ENCODE measurements at places on chromosomes 5 and 9.

DNA sequence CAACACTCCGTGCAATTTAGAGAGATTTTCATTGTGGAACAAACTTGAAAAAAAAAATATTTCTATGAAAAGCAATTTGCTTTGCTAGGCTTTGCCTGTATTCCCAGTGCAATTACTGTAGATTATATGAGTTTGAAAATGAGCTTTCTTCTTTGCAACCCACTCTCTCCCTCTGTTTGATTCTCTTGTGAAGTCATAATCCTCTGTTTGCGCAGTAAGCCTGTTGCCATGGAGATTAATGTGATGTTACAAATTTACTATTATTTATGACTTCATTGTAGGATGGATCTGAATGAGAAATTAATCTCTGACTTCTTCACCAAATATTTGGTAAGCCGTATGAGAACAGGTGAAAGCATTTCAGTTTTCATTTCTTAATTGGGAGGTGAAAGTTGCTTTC, 320.3 kb downstream of the SPATA31D1 start:
- no peak for DNase-seq

DNA sequence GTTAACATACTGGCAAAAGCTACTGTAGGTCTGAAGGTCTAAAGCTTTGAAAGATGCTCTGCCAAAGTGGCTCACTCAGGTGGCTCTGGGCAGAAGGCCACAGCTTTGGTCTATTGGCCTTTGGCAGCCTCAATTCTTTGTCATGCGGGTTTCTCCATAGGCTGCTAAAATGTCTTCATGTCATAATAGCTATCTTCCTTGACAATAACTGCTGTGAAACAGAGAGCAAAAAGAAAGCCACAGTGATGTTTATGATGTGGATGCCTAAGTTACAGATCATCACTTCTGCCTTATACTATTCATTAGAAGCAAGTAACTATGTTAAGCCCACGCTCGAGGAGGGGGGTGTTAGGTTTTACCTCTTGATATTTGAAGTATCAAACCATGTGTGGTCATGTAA, 906.1 kb upstream of the CDH9 start:
- no peak for DNase-seq

GRCh38 chr9:76905791-76906646, at the start of gene PRUNE2:
Gene PRUNE2, minus strand, starts transcription at chr9:76906114. Its CDS starts 151 bp downstream, at chr9:76905963.
- no peak for DNase-seq

DNA sequence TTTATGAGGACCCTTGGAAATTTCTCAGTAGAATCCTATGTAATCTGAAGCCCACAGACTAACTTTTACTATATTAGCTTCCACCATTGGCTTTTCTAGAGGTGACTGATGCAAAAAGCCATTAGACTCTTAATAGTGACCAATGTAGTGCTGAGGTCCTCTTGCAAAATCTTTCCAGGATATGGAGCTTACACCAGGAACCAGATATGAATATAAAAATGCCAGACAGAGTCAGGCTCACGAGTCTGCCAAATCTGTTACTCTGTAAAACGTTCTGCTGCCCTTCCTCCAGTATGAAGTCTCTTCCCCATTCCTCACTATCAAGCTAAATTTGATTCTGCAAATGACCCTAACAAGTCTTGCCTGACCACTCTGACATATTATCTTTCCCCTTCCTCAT, 73.4 kb upstream of the C6 start:
- DNase-seq = no peak

- no peak for DNase-seq
These were observed 6.7 kb upstream of the NSMF start for GRCh38 chr9:137465720-137466388.

- DNase-seq = no peak
These were observed 131.5 kb upstream of the PANK3 start for GRCh38 chr5:168710706-168711105.

GRCh38 chr5:91118796-91119195, 264.3 kb downstream of the ARRDC3 start:
- no peak for DNase-seq

DNA sequence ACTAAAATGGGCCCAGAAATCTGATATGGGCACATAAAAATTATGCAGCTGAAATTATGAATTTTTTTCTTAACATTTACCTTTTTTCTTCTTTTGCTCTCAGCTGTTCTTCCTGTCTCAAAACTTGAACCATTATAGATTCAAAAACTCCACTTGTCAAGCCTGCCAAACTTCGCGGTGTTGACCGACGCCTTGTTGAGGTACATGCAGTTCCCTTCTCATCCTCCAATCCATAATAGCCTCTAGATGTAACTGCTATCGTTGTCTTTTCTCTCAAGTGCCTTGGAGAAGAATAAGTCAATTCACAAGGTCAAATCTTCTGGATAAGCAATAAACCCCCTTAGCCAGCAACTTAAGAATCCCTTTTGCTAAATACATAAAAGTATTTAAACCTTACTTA, 27.2 kb downstream of the RANBP6 start:
- DNase-seq = no peak

DNA sequence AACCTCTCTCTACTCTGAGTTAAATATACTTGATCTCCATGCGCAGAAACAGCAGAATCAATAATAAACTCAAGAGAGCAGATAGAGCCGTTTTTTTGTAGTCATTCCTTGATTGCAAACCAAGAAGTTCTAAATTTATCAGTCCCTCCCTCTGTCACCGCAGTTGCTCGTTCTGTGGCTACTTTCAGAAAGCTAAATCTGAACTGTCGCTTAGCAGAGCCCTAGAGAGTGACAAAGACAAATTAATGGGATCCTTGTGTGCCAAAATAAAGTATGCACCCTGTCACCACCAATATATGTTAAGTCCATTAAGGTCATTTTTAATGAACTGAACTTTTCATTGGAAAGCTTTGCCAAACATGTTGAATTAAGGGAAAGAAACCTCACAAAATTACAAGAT, 218.3 kb downstream of the ADAMTSL1 start:
- no peak for DNase-seq

DNA sequence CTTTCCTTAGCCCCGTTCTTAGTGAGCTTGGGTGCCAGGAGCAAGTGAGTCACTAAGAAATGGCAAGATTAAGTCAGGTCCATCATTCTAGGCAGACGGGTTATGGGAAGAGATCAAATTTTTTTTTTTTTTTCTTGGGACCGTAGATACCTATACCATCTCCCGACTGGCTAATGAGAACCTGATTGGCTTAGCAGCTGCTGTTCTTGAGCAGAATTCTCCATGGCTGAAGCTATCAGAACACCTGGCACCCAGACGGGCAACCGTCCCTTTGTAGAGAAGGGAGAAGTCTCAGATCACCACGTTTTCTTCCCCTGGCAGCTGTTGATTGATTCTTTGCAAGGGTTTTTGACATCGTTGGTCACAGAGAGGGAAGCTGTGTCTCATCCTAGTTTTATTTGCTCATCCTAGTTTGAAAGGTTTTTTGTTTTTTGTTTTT, 78.6 kb downstream of the AOPEP start:
- DNase-seq = no peak

- no peak for DNase-seq
These were observed 6.1 kb downstream of the BASP1 start for GRCh38 chr5:17223367-17224185.

GRCh38 chr5:111574311-111574710, 62.0 kb upstream of the STARD4 start:
- no peak for DNase-seq

- DNase-seq = no peak
These were observed 262.1 kb upstream of the RPS23 start for GRCh38 chr5:82540301-82540700.

DNA sequence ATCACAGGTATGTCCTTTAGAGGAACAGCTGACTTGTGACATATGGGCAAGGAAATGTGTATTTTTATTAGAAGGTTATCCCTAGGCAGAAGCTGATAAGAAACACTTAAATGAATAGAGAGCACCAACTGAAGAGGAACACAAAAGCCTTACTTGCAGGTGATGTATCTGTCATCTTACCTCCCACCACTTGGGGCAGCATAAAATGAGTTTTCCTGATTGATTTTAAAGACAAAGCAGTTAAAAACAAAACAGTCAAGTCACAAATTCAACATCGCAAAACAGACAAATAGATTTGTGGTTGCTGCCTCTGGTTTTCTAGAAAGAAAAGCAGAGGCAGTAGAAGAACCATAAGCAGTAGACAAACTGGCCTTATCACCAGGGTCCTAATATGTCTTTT, 302.4 kb upstream of the ZNF462 start:
- DNase-seq = no peak

DNA sequence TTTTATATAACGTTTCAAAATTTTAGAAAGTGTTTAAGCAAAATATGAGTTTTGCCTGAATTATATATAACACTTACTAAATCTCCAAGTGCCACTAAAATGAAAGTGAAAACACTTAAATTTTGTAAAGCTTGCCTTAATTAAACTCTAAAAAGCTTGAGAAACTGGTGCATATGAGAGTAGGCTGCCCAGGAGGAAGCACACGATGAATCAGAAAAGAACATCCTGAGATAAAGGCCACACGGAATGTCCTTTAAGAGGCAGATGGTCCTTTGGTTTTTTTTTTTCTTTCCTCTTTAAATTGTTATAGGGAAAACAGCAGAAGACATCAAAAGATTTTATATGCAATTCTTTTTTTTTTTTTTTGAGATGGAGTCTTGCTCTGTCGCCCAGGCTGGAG, 60.3 kb downstream of the HABP4 start:
- DNase-seq = no peak

- DNase-seq = no peak
These were observed 59.2 kb downstream of the GADD45G start for GRCh38 chr9:89664010-89664409.

GRCh38 chr9:129344641-129345495, 166.8 kb upstream of the IER5L start:
- no peak for DNase-seq

DNA sequence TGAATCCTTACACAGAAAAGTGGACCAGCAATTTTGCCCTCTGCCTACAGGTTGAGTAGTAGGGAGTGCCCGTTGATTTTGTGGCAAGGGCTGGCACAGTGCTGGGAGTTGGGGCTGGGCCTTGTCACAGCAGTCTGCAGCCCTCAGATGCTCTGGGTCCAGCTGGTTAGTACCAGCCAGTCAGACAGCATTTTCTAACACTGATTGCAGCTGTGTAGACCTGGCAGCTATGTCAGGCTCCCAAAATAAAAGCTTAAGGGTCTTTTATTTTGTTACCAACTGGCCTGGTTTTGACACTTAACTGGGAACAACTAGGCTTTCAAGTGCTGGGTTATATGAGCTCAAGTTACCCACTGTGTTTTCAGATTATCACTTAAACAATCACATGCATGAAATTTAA, 57.7 kb downstream of the MAT2B start:
- DNase-seq = no peak

DNA sequence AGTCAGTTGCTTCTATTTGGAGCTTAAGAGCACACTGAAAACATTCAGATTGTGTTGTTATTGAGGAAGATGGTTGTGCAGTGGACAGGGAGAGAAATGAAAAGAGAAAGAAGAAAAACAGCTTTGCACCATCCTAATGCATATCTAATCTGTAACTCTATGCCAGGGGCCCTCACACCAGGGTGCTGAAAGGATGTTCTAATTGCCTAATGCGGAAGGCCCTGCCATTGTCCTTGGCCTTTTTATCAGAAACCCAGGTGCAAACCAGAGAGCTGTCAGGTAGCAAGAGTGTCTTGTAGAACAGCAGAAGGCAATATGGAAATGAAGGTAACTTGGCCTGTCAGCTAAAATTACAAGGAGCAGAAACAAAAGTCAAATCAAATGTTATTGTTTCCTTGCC, 384.5 kb upstream of the PIK3R1 start:
- no peak for DNase-seq

GRCh38 chr9:26471261-26471660, 421.3 kb downstream of the CAAP1 start:
- no peak for DNase-seq

GRCh38 chr9:12595400-12595799, 97.8 kb upstream of the TYRP1 start:
- no peak for DNase-seq

DNA sequence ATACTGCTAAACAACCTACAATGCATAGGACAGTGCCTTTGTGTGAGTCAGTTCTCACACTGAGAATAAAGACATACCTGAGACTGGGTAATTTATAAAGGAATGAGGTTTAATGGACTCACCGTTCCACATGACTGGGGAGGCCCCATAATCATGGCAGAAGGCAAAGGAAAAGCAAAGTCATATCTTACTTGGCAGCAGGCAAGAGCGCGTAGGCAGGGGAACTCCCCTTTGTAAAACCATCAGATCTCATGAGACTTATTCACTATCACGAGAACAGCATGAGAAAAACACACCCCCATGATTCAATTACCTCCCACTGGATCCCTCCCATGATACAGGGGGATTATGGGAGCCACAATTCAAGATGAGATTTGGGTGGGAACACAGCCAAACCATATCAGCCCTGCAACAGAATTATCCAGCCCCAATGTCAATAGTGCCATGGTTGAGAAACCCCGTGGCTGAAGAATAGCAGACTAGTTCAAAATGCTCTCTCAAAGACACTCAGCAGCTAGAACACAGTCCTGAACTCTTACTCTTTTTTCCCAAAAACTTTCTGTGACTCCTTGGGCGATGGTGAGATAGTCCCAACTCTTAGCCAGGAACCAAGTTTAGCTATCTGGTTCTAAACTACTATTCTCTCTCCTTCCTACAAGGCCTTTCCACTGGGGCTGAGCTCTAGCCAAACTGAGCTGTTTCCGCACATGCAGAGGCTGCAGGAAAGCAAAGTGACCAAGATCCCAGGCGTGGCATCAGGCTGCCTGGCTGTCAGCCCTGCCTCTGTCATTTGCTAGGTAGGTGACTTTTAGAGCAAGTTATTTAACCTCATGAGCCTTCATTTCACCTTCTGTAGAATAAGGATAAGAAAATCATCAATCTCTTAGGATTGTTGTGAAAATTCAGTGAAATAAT, 21.7 kb downstream of the FAT2 start:
- no peak for DNase-seq

DNA sequence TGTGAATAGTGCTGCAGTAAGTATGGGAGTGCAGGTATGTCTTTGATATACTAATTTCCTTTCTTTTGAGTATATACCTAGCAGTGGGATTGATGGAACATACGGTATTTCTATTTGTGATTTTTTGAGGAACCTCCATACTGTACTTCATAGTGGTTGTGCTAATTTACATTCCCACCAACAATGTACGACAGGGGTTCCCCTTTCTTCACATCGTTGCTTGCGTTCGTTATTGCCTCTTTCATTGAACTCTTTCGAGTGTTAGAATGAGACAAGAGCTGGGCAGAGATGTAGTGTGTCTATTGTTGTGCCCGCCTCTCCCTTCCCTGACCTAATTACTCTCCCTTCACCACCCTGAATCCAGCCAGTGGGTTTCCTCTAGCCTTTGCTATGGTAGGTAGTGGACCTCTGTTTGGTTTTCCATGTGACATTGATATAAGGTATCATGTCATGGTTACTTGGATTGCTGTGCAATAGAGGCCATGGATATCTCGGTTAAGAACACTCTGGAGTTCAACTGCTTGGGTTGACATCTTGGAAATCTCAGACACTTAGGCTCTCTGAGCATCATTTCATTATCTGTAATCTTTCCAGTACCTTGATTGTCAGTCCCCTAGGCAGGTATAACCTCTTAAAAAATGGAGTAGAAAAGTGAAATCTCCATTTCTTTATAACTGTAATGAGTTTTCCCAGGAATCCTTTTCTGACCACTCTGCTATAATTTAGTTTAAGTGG, 19.5 kb downstream of the AOPEP start:
- no peak for DNase-seq

- no peak for DNase-seq
These were observed at the start of gene FSTL4 for GRCh38 chr5:133612249-133612860. Gene FSTL4, minus strand, starts transcription at chr5:133612541.

GRCh38 chr5:19728571-19728970, 259.4 kb downstream of the CDH18 start:
- no peak for DNase-seq

All from effector CD8-positive, alpha-beta T cell (primary cell).